ENCODE measurements at places on chromosomes 7 and 10.

- DNase-seq = no peak
Measured at GRCh38 chr10:73581918-73582317, 9.2 kb downstream of the USP54 start.

GRCh38 chr10:89478085-89478738 is 57.2 kb downstream of the SLC16A12 start:
- no peak for DNase-seq

DNA sequence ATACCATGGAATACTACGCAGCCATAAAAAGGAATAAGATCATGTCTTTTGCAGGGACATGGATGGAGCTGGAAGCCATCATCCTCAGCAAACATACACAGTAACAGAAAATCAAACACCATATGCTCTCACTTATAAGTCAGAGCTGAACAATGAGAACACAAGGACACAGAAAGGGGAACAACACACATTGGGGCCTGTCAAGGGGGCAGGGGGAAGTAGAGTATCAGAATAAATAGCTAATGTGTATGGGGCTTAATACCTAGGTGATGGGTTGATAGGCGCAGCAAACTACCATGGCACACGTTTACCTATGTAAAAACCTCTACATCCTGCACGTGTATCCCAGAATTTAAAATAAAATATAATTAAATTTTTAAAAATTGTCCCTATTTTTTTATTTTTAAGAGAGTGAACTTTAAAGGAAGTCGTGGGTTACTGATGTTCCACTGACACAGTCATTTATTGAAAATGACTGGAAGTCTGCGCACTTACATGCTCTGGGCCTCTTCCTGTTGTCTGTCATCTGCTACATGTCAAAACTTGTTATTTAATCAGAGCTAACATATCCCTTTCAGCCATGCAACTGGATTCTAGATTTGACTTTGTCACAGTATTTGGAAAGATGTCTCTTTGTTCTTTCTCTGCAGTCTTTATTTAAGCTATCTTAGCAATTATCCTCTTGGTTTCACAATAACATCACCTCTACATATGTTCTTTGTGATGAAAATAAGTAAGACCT is 73.7 kb upstream of the ABCB5 start:
- DNase-seq = no peak

DNA sequence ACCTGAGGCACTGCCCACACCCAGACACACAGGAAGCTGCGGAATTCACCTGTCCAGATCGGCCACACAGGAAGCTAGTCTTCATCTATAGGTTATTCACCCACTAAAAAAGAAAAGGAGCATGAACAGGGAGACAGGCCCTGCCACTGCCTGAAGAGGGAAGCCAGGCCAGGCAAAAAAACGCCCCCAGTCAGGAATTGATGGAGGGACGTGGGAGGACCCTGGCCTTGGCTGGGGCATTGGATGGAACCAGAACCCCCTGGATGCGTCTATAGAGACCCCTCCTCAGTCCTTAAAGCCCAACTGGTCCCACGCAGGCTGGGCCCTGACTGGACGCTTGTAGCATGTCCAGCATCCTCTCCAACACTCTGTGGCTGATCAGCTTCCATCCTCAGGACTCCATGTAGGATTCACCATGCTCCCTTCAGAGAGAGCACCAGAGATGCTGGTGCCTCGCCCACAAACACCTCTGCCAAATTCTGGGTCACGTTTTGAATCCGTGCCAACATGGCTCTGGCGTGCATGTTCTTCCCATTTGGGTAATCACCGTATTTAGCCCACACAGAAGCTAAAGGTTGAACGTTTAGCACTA is 259.3 kb upstream of the TCERG1L start:
- no peak for DNase-seq

GRCh38 chr7:95396136-95397032 is at the start of gene PON3:
Gene PON3 (minus strand): TSS chr7:95396375. CDS start chr7:95396350, 25 bp downstream.
- DNase-seq = no peak

- DNase-seq = no peak
Measured at GRCh38 chr10:69202332-69202731, 17.8 kb upstream of the HKDC1 start.

- DNase-seq = no peak
Measured at GRCh38 chr7:103680161-103681144, 234.4 kb upstream of the SLC26A5 start.

DNA sequence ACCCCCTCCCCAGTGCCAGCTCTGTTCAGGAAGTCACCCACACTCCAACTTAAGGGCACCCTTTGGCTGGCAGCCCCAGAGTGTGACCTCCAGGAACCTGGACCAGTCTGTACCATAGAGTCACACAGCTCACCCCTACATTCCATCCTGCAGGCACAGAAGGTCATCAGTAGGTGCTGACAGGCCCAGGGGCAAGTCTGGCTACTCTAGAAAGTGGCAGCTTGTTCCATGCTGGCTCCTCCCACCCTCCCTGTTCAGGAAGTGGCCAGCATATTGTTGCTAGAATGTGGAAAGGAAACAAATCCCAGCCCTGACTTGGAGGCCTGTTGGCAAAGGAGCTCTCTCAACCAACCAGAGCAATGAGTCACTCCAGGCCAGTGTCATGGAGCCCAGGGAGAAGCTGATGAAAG is 3.2 kb upstream of the NCOA4 start:
- DNase-seq = no peak

DNA sequence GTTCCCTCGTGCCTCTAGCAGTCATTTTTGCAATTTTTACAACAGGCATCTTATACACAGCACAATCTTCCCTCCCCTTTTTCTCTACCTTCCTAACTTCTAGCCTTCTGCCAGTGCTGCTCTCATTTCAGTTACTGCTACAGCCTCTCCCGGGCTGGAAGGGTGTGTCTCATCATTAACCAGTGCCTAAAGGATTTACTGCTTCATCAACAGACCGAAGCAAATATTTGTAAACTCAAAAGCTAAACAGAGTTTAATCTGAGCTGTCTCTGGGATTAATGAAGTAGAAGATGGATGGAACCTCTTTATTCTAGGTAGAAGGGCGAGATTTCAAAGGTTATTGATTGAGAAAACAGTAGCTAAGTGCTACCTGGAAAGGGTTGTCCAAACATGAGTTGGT is 94.3 kb downstream of the PRPF18 start:
- peak; percentile 25 for DNase-seq

GRCh38 chr10:125711110-125711750 is 8.3 kb upstream of the EDRF1 start:
- no peak for DNase-seq

DNA sequence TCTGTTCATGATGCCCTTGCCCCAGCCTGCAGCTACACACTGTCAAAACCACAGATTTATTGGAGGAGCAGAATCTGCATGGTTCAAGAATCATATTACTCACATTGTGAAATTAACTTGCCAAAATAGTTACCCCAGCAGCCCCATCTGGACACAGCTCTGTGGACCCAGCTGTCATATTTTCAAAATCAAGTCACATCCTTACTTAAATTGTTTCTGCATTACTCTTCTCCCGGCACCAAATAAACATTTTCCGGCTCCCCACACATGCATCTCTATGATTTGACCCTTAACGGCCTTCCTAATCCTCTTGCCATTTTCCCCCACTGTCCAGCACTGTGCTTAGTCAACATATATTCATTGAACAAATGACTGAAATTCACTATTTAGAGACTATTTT is 43.8 kb upstream of the GPR26 start:
- no peak for DNase-seq

- no peak for DNase-seq
Measured at GRCh38 chr10:125262409-125262808, 102.0 kb upstream of the CTBP2 start.

DNA sequence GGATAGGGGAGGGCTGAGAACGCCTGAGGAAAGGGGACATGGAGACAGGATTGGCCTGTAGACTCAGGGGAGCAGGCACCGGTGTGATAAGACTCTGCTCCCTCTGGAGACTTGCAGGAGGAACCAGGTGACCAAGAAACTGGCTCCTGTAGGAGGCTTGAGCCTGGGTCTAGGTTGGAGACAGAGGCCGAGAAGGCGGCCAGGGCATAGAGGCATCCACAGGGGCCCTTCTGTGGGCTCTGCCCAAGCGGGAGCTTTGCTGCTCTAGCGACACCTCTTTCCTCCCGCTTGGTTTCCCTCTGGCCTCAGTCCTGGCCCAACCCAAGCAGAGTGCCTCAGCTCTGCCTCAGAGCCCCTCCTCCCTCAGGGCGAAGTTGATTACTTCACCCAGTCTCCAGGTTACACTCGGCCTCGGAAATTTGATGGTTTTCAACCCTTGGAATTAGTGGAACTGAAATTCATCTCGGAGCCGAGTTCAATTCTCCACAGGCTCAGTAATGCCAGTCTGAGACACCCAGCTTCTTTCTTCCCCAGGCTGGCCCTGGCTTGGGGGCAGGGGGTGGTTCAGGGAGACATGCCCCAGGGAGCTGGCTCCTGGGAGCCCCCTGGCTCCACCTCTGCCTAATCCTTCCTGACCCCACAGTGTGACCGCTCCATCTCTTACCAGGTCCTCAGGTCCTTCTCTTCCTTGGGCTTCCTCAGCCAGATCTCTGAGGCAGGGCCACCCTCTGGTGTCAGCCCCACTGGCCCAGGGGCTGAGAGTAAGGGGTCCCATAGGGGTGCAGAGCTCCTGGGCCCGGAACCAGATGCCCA is 60.4 kb downstream of the PAX2 start:
- no peak for DNase-seq

DNA sequence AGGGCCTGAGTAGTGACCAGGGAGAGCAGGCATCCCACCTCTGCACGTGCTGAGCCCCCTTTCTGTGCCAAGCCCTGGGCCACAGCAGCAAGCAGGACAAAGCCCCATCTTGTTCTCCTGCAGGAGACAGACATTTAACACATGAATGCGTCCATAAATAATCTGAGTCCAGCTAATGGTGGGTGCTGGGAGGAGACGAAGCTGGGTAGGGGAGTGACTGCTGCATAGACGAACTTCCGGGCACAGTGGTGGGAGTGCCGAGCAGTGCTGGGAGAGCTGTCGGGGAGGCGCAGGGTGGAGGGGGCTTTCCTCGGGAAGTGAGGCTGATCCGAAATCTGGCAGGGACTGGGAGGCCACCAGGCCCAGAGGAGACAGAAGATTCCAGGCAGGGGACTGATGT is 35.2 kb upstream of the SLC29A3 start:
- DNase-seq = no peak

- DNase-seq = no peak
Measured at GRCh38 chr10:86264481-86265231, 101.9 kb downstream of the GRID1 start.

GRCh38 chr7:26200038-26200443 is 505 bp downstream of the HNRNPA2B1 start:
- peak; percentile 53 for DNase-seq

GRCh38 chr7:85890244-85890811 is 703.5 kb upstream of the SEMA3D start:
- no peak for DNase-seq

DNA sequence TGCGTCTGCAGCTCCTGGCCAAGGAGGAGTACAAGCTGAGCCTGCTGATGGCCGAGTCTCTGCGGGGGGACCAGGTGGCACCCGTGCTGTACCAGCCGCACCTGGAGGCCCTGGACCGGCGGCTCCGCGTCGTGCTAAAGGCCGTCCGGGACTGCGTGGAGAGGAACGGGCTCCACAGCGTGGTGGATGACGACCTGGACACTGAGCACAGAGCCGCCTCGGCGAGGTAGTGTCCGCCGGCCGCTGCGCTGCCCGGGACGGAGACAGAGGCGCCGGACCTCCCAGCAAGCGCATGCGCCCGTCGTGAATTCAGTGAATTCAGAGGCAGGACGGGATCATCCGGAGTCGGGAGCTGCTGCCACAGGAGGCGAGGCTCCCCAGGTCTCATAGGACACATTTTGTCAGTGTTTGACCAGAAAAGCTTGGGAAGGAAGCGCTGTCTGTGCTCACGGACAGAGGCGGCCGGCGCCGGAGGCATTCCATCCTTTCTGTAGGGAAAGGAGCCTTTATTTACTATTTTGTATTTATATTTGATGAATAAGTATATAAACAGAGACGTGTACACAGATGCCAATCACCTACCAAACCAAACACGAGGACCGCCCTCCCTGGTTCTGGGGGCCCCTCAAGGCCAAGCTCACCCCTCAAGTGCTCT is 30.1 kb upstream of the FOXL3 start:
- no peak for DNase-seq

DNA sequence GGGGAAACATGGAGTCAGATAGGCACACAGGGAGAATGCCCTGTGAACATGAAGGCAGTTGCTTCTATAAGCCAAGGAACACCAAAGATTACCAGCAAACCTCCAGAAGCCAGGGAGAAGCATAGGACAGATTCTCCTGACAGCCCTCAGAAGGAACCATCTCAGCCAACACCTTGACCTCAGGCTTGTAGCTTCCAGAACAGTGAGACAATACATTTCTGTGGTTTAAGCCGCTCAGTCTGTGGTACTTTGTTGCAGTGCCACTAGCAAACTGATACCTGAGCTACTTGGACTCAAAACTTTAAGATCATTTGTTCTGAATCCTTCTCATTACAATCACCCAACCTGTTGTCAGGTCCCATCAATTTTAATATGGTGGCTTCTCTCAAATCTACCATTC is 31.2 kb downstream of the ABLIM1 start:
- no peak for DNase-seq

- no peak for DNase-seq
Measured at GRCh38 chr7:80392229-80393169, 119.4 kb downstream of the GNAT3 start.
